NCI-H1092 (cell line): ENCODE measurements at places on chromosomes 13 and 19.
A peak's percentile ranks its signal among the peaks of the same experiment; 100 is the strongest.

DNA sequence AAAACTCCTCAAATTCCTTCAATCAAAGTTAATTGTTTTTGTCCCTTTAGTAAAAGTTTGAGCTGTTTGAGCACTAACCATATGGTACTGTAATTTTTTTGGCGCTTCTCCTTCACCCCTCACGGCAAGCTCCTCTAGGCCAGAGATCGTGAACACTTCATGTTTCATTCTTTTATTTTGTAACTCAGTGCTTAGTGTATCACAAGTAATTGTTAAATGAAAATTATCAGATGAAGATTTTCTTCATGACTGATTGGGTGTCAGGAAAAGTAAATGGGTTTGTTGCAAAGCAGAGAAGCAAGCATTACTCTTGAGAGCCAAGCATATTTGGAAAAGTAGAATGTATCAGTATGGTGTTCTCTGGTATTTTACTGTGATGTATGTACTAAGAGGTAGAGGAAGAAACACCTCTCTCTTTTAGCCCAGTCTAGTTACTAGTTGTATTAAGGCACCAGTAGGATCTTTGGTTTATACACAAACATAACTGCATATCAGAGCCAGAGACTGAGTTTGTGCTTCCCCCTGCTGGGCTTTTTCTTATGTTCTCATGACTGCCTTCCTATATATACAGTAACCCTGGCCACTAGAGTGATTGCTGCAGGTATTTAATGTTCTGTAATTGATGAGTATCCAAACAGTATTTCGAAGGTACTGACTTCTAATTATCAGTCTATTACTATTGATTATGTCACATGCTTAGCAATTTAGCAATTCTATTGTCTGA is 202.3 kb upstream of the KLHL1 start:
- DNase-seq = peak; percentile 71

GRCh38 chr19:39915101-39915847 is 19.2 kb downstream of the FCGBP start:
- no peak for DNase-seq

DNA sequence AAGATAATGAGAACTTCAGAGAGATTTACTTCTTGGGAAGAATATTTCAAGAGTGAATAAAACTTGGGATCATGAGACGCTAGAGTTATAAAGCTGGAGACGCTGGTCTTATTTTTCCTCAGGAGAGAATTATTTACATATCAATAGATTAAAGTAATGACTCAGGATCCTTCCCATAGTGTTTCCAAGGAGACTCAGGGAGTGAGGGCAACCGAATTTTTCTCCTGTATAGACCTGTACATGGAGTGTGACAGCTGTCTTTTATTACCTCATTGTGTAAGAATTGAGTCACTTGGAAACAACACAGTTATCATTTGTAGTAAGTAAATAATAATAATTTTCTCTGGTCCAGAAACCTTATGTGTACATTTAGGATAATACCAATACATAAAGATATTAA is 1905.5 kb downstream of the OLFM4 start:
- DNase-seq = no peak

DNA sequence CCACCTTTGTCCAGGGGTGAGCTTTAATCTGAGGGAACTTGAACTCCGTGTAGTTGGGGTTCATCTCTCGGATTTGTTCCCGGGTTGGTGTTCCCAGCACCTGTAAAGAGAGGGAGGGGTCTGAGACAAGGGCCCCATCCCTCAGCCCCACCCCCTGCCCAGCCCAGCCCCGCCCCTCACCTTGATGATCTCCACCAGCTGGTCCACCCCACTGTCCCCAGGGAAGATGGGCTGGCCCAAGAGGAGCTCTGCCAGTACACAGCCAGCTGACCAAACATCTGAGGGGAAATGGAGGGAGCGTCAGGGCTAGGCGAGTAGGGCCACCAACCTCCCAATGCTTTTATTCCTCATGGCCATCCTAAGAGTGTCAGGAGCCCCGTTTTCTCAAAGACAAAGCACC is 9.3 kb downstream of the GSK3A start:
- DNase-seq = no peak

DNA sequence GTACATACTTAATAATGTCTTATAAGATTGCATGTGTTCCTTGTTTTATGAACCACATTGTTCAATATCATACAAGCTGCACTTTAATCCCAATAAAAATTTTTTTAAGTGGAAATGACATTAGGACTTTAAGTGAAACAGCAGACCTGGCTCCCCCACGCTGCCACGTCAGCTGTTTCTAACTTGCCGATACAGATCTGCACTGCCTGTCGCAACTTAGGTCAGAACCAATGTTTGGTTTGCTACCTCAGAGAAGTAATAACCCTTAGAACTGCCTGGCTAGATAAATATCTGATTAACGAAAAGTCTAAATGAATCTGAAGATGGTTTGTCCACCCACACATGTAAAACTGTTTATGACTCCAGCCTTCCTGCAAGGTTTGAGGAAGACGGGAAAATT is 327.5 kb upstream of the DACH1 start:
- no peak for DNase-seq

DNA sequence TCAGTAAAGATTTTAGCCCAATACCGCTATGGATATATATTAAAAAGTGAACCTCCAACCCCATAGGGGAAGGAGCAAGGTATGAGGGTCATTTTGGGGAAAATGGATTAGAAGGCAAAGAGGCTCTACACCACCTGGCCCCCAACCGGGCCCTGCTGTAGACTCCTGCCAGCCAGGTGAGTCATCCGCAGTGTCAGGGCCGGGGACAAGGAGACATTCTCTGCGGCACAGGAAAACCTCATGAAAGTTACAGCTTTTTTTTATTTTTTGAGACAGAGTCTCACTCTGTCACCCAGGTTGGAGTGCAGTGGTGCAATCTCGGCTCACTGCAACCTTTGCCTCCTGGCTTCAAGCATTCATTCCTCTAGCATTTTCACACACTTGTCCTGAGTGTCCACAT is 32.0 kb downstream of the ZFR2 start:
- DNase-seq = no peak

DNA sequence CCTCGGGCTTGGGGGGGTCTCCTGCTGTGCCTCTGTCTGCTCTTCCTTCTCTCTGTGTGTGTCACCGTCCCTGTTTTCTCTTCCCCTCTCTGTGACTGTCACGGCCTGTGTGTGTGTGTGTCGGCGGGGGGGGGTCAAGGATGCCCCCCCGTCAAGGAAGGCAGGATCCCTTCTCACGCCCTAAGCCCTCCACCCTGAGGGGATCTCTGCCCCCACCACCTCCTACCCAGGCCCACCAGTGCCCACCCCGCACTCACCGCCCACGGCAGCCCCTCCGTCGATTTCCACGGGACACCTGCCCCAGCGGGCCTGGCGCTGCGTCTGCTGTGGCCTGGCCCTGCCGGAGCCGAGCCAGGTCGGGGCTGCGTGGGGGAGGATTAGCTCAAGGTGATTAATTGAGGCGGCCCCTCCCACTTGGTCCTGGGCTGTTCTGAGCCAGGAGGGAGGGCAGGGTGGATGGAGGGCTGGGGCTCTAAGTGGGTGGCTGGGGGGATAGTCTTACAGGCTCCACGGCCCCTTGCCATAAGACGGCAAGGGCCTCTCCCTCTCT is at the start of gene RAX2:
TSS of gene RAX2 (minus strand) at position 323 of the 550 bp plus-strand sequence. CDS start 486 bp downstream, outside the sequence.
- DNase-seq = no peak

DNA sequence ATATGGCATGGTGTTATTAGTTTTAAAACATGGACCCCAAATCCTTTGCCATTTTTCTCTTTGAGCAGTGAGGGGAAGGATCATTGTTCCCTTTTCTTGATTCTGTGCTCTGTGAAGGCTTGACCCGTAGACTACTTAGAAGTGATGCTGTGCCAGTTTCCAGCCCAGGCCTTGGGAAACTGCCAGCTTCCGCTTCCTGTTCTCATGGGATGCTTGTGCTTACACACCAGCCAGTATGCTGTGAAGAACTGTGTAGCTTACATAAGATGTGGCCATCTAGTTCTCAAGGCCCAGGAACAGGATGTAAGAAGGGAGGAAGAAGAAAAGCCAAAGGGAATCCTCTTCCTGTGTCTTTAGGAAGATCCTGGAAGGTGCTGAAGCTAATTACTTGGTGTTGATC is 180.9 kb downstream of the PCCA start:
- DNase-seq = no peak

- no peak for DNase-seq
These were observed 574 bp upstream of the XPO4 start for GRCh38 chr13:20903164-20903475.
